Activated CD4-positive, alpha-beta T cell treated with anti-CD3 and anti-CD28 coated beads for 24 hours (primary cell): ENCODE measurements at places on chromosomes 2 and 18.

DNA sequence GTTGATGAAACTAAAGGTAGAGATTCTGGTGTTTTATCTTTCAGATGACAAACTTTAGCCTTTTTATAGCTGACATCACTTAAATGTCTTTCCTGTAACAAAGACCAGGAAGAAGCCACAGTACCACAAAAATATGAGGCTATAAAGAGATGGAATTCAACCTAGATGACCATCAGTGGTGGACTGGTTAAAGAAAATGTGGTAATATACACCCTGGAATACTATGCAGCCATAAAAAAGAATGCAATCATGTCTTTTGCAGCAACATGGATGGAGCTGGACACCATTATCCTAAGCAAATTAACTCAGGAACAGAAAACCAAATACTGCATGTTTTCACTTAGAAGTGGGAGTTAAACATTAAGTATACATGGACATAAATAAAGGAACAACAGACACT is 18.3 kb upstream of the HNRNPLL start:
- no peak for DNase-seq

- DNase-seq, result no peak
These were observed 42.6 kb upstream of the ROCK2 start for GRCh38 chr2:11387100-11387390.

GRCh38 chr2:119225105-119225865 is 1.7 kb downstream of the STEAP3 start:
- DNase-seq, result no peak

DNA sequence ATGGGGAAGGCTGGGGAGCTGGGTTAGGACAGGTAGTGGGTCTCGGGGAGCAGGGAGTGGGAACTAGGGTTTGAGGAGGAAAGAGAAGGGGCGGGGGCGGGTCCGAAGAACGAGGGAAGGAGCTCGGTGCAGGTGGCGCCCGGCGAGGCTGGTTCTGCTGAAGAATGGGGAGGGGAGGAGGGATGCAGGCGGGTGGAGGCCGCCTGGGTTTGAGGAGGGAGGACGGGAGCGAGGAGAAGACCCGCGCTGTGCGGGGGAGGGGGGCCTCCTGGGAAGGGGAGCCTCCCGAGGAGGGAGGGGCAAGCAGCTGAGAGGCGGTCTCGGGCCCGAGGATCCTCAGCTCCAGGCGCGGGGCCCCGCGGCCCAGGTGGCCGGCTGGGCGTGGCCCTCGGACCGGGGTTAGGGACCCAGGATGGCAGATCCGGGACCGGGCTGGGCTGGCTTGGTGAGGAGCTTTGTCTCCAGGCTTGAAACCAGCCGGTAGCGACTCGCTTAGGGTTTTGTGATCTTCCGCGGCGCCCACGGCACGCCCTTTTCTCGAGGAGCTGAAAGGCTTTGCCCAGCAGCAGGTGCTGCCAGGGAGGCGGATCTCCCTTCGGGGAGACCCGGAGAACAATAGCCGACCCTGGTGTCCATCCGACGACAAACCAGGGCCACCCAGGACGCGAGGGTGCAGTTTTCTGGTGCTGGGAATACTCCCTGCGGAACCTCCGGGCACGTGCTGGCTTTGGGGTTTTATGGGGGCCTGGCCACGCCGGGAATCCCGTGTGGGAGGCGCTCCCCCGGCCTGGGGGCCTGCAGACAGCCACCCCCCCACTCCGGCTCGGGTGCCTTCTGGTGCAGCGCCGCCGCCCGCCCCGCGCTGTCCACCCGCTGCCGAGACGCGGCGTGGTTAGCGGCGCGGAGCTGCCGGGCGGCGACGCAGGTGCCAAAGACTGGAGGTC is 1.4 kb downstream of the DPYSL5 start:
- no peak for DNase-seq

DNA sequence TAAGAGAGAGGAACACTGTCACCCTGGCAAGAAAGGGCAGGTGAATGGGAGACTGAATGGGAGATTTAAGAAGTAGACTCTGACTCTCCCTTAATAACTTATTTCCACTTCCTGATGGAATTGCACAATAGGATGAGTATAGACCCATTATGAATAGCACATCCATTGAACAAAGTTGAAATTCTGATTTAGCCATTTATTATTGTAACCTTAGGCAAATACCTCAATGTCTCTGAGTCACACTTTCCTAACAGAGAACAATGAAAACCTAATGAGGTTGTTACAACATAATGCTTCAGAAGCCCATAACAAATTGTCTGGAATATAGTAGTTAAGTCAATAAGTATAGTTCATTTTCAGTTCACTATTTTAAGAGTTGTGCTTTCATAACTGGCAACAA is 78.9 kb downstream of the NRXN1 start:
- DNase-seq, result no peak

DNA sequence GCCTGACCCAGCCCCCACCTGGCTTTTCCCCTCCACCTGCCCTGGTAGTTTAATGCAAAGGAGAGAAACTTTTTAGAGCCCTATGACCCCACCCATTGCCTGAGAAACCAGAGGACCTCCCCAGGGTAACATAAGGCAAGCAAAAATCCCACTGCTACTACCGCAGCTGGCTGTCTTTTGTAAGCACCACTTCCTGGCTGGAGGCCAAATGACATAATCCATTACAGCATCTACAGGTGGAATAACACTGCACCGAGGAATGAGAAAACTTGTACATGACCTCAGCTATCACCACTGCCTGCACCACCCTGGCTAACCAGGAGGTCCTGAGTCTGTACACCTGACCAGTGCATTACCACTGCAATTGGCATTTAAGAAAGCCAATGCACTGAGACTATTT is 149.6 kb upstream of the GALNT5 start:
- DNase-seq, result no peak

- no peak for DNase-seq
These were observed 272.5 kb downstream of the ZNF407 start for GRCh38 chr18:74869904-74870863.

DNA sequence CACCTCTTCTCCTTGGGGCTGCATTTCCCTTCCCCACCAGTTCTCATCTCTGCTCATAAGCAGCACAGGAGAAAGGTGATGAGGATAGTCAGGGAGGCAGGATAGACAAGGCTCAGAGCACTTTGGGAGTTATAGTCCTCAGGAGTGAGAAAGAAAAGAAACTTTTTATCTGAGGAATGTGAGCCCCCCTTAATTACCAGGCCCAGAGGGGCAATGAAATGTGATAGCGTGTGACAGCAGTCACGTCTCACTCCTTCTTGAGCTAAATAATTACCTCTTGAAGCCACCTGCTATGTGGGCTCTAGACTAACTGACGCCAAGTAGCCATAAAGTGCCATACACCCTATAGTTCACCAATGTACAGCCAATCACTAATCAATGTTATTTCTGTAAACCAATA is 105.8 kb downstream of the SPP2 start:
- DNase-seq, result no peak

DNA sequence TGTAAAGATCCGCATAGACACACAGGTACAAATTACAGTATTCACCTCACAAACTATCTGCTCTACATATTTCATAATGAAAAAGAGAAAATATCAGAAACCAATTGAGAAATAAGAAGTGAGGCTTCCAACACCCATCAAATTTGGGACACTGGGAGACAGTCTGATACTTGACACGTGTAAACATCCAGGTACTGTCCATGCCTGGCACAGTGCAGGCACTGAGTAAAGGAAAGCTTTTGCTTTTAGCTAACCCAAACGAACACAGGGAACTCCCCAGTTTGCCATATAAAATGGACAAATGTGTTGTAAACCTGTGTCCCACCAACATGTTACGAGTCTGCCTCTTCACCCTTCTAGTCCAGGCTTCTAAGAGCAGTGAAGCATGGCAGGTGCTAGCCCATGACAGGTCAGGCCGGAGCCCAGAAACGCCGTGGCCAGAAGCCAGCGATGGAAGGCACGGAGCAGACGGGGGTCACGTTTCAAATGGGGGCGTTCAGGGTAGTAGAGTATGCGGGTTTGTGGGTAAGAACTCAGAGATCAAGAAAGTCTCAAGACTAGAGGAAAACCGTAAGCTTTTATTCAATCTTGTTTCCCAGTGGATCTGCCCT is 27.0 kb downstream of the CDH2 start:
- no peak for DNase-seq

GRCh38 chr2:119106301-119106897 is 52.2 kb downstream of the C1QL2 start:
- no peak for DNase-seq

DNA sequence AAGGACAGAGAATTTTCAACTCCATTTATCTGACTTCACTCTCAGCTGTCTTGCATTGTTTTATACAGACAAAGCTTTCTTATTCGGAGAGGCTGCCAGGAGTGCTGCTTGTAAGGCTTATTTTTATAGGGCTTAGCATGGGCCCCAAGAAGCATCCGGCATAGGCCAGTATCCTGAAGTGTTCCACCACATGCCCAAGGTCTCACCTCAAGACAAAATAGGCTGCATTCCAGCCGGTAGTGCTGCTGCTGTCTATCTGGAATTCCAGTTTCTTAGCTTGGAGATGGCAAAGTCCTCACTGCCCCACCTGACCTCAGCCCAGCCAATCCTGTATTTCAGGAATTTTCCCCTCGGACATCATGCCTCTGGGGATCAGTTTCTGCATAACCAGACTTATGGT is 47.6 kb upstream of the MCFD2 start:
- no peak for DNase-seq

DNA sequence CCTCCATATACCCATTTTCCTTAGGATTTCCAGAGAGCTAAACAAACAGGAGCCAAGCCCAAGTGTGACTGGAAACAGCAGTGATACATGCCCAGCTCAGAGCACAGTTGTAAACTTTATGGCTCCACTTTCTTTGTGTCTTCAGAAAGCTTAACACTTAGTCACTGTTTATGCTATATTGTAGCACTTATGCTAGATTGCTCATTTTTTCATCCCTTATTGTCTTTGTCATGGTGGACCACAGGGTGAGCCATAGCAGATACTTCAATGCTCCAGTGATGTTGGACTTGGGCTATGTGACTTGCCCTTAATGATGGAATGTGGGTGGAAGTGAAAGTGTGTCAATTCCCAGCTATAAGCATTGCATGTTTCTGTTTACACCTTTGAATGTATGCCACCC is 401.6 kb downstream of the METTL4 start:
- no peak for DNase-seq

GRCh38 chr2:69745035-69745434 is 3.1 kb downstream of the ANXA4 start:
- no peak for DNase-seq

DNA sequence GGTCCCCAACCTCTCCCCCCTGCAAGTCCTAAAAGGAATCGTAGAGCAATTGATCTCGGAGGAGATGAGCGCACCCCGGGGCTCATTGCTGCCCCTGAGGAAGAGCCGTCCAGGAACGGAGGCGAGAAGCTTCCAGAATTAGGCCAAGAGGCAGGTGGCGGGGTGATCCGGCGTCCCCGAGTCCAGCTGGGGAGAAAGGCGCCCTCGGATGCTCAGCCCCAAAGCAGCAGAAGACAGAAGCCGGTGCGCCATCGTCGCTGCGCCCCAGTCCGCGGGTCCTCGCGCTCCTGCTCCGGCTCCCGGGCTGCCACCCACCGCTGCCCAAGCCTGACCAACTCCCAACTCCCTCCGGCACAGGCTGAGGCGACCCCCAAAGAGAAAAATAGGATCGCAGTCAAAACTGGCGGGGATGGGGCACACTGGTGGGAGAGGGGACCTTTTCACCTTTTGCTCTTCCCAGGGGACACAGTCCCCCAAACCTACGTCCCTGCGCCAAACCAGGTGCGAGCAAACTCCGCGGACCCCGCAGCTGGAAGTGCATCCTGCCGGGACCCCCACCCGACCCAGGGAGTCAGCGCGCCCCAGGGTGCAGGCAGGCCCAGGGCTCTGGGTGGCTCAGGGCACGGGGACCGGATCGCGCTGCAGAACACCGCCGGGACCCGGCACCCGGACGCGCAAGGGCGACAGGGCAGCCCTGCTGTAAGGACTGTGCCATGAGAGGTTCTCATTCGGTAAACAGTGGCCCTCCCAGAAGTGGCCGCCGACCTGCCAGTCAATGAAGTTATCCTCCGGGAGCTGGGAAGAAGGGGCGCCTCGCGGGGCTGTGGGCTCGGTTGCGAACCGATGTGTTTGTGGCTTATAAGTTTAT is 8.4 kb upstream of the MEIS1 start:
- no peak for DNase-seq

- peak; percentile 91 for DNase-seq
These were observed at the start of gene PSMD1 for GRCh38 chr2:231056453-231057416. Gene PSMD1, plus strand, starts transcription at chr2:231056867. Its CDS starts 159 bp downstream, at chr2:231057026.

DNA sequence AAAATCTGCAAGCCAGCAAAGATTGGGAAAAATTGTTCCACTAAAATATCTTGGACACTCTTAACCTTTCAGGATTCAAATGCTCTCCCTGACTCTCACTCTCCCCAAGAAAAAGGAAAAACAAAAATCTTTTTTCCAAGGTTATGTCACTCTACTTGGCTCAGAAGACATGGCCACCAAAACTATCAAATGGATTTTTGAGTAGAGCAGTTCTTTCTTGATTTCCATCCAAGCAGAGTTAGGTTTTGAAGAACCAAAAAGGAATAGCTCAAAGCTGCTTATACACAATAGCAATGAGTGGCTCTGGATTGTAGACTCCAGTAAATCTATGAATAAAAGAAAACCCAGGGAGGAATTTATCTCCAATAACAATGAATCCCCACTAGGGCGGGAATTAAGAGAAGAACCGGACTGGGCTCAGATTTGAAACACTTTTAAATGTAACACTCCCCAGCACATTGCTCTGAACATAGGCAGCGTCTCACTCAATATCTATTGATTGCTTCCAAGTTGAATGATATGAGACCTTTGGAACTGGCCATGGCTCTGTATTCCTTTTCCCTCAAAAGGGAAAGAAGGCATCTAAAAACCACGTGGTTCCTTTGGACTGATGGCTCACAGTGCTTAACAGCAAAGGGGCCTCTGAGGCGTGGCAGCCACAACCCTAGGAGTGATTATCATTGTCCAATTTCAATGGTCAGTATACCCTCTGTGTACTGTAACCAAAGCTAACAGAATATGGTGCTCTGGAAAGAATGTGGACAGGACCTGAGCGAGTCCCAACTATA is 68.3 kb downstream of the SPRED2 start:
- DNase-seq, result no peak

DNA sequence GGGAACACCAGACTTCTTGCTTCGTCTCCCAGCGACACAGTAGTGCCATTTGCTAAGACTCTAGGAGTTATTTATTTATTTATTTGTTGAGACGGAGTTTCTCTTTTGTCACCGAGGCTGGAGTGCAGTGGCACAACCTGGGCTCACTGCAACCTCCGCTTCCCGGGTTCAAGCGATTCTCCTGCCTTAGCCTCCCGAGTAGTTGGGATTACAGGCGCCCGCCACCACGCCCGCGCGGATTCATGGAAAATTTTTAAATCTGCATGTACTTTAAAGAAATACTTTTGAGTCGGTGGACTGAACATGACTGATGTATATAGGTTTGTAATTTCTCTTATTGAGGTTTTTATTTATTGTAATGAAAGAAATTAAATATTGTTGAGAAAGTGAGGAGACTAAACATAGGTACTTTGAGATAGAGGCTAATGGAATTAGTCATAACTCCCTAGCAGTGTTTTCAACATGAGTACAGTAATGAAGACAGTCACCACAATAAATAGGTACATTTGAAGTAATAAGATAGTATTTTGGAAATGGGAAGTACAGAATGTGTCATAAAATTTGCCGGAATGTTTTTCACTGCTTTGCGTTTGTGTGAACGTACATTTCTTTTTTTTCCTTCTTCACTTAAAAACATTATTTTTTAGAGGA is 983 bp downstream of the MTX2 start:
- no peak for DNase-seq
